H9 (cell line): ENCODE measurements at places on chromosomes 2 and 18.
A peak's percentile ranks its signal among the peaks of the same experiment; 100 is the strongest.

DNA sequence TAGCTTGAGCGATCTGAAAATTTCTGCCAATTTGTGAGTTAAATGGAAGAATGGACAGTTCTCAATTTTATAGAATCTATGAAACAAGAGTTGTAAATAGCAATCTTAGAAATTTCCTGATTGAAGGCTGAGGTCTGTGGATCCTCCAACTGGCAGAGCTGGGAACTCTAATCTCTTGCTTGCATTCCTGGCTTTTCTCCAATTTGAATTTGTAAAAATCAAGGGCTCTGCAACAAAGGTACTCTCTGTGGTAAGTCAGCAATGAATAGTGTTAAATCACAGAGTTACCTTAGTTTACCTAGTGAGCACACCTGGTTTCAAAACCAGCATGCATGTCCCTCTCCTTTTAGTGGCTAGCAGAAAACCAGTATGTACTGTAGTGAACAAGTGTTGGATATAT is 1070.5 kb downstream of the TDRD15 start:
- no peak for DNase-seq

- peak; percentile 81 for DNase-seq
These were observed 87.6 kb downstream of the MRPS9 start for GRCh38 chr2:105125428-105125827.

- no peak for DNase-seq
These were observed 888 bp downstream of the FASTKD2 start for GRCh38 chr2:206766057-206766930.

DNA sequence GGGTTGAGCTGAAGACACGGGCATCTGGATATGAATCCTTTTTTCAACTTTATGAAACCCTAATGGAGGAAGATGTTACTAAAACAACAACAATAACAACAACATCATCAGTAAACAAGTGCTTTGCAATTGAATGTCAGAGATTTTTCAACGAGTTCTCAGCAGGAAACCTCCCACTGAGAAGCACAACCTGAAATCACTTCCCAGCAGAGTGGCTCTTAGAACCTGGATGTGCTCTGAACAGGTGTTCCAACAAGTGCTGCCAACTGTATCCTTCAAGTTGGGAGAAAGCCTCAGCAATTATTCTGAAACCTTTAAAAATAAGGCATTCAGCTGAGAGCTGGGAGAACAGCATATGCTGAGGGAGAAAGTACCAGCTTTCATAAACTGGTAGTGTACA is 1622.7 kb upstream of the CELF4 start:
- peak; percentile 33 for DNase-seq

DNA sequence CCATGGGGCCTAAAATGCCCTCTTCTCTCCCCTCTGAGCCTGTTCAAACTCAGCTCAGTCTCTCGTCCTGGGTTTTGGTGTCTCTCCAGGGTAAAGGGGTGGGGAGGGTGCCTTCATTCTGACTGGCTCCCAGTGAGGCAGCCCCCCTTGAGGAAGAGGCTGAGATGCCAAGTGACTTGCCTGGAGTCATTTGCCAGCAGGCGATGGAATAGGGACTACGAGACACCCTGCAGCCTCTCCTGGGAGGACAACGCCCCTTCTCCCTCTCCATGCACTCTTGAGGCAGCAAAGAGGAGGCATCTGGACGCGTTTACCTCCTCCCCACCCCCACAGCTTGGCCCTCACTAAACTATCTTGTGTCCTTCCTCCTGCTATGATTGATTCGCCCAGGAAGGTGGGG is 760 bp upstream of the STON1 start:
- peak; percentile 55 for DNase-seq

GRCh38 chr18:12313530-12314245 is 5.6 kb downstream of the TUBB6 start:
- no peak for DNase-seq
